Activated B cell treated with CpG ODN at 0.5 μM for 24 hours (primary cell): ENCODE measurements at places on chromosomes 1 and 21. TPM values are rescaled to one million over a fixed set of nuclear protein-coding genes. Genes with fewer than 3 reads are reported as not detected.
A peak's percentile ranks its signal among the peaks of the same experiment; 100 is the strongest.

The C2CD4D gene
- total RNA-seq, result 0.15 TPM in 1 of 2 replicates, not detected in the other

The C4BPA gene
- total RNA-seq, result not detected in 2 replicates

The CPT2 gene
- 12.5 and 15.7 TPM in 2 replicates for total RNA-seq

The SLC25A34 gene
- total RNA-seq, result 3.8 and 5.8 TPM in 2 replicates

The MPC2 gene
- 27.5 and 28.6 TPM in 2 replicates for total RNA-seq

The PCSK9 gene
- not detected in 2 replicates for total RNA-seq

The PPM1J gene
- 0.46 and 0.75 TPM in 2 replicates for total RNA-seq

The TTC24 gene
- 19.6 TPM in 2 replicates for total RNA-seq

The TP73 gene
- total RNA-seq, result 2.1 and 2.6 TPM in 2 replicates

The PIGP gene
- total RNA-seq, result 17.3 and 17.7 TPM in 2 replicates

- no peak for DNase-seq
Measured at GRCh38 chr21:30953605-30954004, 72.2 kb upstream of the KRTAP11-1 start.

DNA sequence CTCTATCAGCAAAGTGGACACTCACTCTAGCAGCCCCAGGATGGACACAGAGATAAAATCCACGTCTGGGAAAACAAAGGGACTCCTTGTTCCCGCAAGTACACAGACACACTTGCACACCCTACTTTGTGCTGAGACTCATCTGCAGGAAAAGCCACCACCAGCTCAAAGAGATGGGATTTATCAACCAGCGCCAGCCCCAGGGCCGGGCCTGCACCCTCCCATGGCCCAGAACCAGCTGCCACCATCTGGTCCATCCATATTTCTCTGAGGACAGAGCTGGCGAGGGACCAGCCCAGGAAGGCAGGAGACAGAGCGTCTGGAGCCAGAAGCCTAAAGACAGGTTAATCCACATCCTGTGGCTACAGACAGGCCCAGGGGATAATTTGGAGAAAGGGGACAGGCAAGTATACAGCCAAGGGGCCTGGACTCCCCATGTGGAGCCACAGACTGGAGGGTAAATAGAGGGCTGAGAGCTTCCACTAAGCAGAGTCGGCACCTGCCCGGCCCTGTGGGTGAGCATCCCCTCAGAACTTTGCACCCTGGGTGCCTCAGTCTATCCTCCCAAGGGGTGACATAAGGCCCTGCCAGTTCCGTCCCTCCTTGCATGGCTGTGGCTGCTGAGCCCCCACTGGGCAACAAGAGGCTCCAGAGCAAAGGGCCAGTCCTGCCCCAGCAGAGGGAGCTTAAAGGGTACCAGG, 233.9 kb downstream of the PTPRU start:
- no peak for DNase-seq

GRCh38 chr1:212561501-212561931, 47.0 kb upstream of the ATF3 start:
- no peak for DNase-seq

GRCh38 chr1:248778906-248779305, 23.3 kb upstream of the LYPD8 start:
- DNase-seq, result no peak

GRCh38 chr1:203174324-203174985, 1.2 kb downstream of the MYBPH start:
- no peak for DNase-seq

DNA sequence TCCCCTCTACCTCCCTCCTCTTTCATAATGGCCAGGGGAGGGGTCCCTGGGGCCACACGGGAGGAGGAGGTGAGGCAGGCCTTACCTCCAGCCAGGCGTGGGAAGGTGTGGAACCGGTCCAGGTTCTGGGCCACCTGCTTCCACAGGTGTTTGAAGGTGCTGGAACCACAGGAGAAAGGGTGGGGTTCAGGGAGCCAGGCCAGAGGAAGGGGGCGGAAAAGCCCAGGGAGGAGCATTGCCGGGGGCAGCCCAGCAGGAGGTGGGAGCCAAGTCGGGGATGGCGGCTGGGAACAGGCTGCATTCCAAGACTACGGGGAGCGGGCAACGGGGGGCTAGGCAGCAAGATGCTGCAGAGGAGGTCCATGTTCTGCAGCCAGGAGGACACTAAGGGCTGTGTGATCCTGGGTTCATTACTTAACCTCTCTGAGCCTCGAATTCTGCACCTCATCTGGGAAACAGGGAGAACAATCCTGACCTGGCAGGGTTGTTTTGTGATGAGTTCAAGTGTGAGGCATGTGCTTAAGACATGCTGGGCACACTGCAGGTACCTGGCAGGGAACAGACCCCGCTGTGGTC, 19.8 kb upstream of the TAS1R2 start:
- DNase-seq, result no peak

GRCh38 chr1:20948101-20948500, 161.0 kb upstream of the HP1BP3 start:
- DNase-seq, result no peak

DNA sequence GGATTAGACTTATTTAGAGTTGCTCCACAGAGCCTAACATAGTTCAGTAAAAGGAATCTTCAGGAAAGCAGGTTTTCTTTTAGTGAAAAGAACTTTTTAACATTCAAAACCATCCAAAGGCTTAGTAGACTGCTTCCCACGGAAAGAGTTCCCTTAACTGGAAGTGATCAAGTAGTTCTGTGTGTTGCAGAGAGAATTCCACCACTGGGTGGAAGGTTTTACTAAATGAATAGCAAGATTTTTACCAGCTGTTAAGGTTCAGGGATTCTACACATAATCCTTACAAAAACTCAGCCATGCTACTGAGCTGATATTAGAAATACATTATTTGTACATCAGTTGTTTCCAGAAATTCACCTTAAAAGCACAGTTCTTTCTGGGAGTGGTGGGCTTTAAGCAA, 119.7 kb downstream of the GDAP2 start:
- DNase-seq, result no peak

- DNase-seq, result no peak
Measured at GRCh38 chr1:244836584-244836983, 1.1 kb downstream of the COX20 start.

- peak; percentile 73 for DNase-seq
Measured at GRCh38 chr21:44892536-44893277, 19.2 kb upstream of the PTTG1IP start.

GRCh38 chr21:37546949-37547614, 180.5 kb downstream of the DYRK1A start:
- no peak for DNase-seq

DNA sequence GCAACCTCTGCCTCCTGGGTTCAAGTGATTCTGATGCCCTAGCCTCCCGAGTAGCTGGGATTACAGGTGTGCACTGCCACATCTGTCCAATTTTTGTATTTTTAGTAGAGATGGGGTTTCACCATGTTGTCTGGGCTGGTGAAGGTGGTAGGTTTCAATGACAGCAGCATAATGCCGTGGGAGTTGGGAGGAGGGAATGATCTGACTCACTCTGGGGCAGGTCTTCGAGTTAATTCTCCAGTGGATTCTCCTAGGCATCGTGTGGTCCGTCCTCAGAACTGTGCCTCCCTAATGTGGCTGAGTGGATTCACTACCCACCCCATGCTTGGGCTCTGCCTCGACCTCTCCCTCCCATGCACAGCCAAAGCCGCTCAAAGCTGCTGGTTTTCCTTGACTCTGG, 1.7 kb upstream of the GPR37L1 start:
- DNase-seq, result no peak

DNA sequence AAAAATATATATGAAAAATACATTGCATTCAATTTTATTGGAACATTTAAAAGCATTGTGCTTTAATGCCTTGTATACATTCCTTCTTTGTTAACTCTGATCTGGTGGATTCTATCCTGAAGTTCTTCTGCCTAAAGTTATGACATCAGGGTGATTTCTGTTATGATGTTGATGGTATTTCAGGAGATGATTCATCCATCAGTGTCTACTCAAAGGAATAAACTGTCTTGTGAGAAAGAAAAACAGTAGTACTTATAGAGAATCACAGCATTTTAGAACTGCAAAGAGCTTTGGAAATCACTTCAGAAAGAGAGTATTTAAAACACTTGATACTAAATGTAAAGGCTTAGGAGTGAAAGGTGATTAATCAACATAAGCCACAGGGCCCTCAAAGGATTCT, 155.7 kb downstream of the PTPRC start:
- DNase-seq, result no peak

- DNase-seq, result no peak
Measured at GRCh38 chr1:10509809-10510509, 35.2 kb downstream of the PEX14 start.
